ENCODE measurements at places on chromosomes 16 and 17. TPM values are rescaled to one million over a fixed set of nuclear protein-coding genes. Genes with fewer than 3 reads are reported as not detected.

DNA sequence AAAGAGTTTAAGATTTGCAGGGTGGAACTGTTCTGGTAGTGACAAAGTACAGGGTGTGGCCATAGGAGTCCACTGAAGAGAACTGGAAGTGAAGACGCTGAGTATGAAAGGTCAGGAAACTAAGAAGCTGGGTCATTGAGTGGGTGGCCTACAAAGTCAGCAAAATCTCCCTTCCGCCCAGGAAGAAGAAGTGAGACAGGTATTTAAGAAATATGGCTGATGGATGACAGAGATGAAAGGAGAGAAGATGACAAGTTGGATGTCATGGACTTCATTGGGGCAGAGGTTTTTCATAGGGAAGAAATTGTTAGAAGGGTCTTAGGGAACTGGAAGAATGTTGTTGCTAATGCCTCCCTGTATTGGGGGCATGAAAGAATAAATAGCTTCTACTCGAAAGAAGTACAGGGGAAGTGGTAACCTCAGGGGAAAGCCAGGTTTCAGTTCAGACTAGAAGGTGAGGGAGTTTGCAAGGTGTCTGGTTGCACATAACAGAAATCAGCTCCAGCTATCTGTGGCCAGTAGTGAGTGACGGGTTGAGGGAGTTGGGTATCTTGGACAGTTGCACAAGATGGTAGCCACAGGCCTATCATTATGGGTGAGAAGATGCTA lies 33.6 kb upstream of the MED13 start:
- DNase-seq: peak; percentile 12

- no peak for DNase-seq
These were observed 3.4 kb downstream of the B9D1 start for GRCh38 chr17:19359151-19359550.

GRCh38 chr16:2208308-2208707 lies 2.4 kb downstream of the BRICD5 start:
- DNase-seq: no peak

Gene LRRC75A
- 3.4 TPM for total RNA-seq

- DNase-seq: peak; percentile 38
These were observed 7.3 kb downstream of the THRA start for GRCh38 chr17:40069751-40070708.

- peak; percentile 76 for DNase-seq
These were observed 516 bp downstream of the CPNE2 start for GRCh38 chr16:57092786-57093411.

Gene PIGL
- total RNA-seq: 42.5 TPM

DNA sequence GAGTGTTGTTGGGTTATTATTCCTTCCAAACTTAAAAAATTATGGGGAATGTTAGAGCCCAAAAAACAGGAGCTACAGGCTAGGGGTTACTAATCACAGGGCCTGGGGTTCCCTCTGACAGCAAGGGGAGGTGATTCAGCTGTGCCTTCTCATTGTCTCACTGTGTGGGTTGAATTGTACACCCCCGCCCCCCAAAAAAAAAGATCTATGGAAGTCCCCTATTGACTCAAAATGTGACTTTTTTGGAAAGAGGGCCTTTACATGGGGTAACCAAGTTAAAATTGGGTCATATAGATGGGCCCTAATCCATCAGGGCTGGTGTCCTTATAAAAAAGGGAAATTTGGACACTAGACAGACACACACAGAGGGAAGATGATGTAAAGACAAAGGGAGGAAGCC lies 190.2 kb downstream of the SOX9 start:
- DNase-seq: no peak

DNA sequence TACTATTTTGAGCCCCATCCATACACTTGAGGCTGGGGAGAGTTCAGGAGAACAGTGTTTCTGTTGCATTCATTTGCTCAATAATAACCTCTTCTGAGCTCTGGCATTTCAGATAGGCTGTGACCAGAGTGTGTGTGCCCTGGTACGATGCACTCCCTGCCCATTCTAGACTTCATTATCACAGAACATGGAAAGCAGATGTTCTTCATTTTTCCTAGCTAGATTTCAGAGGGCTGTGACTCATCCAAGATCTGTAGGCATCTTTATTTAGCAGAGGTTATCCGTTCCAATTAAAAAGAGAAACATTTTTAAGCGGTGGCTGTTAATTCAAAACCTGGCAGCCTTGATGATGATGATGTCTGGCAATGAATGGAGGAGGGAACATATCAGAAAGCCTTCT lies 228.8 kb upstream of the EEF2KMT start:
- no peak for DNase-seq

Gene CCL8
- not detected for total RNA-seq

- DNase-seq: no peak
These were observed 19.2 kb upstream of the CACNG4 start for GRCh38 chr17:66945147-66945835.

Gene TMEM204
- total RNA-seq: 15.7 TPM

DNA sequence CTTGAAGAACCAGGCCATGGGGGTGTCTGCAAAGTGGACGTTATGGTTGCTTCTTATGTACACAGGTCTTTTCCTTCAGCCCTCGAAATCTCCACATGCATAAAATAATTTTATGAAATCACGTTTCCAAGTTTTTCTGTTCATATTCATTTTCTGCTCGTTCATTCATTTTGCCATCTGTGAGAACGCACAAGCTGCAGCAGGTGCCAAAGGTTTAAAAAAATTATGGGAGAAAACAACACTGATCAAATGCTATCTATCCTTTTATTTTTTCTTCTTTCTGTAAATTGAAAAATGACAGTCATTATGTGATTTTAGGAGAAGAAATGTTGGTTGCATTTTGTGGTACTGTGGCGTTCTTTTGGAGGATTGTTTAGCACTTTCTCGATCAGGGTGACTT lies 15.5 kb downstream of the SPACA3 start:
- no peak for DNase-seq

- no peak for DNase-seq
These were observed 8.9 kb upstream of the PPL start for GRCh38 chr16:4945560-4946502.

GRCh38 chr16:1979271-1980029 lies 1.8 kb downstream of the NOXO1 start:
- DNase-seq: peak; percentile 31

DNA sequence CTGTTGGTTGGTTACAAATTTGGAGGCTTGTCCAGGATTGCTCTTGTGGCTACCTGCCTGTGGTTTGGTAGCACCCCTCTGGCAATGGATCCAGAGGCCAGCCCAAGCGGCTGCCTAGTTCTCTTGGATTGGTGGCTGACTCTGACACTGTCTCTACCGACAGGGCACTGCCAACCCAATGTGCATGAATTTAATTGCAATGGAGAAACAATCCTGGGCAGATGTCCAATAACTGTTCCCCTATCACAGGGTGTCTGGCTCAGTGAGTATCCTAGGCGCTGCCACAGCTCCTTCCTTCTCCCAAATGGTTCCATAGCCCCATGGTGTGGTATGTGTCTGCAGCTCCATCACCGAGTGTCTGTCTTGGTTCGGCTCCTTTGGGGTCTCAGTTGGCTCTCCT lies 19.5 kb downstream of the N4BP1 start:
- DNase-seq: no peak

GRCh38 chr16:79037521-79038373 lies 562.8 kb downstream of the MAF start:
- DNase-seq: no peak

DNA sequence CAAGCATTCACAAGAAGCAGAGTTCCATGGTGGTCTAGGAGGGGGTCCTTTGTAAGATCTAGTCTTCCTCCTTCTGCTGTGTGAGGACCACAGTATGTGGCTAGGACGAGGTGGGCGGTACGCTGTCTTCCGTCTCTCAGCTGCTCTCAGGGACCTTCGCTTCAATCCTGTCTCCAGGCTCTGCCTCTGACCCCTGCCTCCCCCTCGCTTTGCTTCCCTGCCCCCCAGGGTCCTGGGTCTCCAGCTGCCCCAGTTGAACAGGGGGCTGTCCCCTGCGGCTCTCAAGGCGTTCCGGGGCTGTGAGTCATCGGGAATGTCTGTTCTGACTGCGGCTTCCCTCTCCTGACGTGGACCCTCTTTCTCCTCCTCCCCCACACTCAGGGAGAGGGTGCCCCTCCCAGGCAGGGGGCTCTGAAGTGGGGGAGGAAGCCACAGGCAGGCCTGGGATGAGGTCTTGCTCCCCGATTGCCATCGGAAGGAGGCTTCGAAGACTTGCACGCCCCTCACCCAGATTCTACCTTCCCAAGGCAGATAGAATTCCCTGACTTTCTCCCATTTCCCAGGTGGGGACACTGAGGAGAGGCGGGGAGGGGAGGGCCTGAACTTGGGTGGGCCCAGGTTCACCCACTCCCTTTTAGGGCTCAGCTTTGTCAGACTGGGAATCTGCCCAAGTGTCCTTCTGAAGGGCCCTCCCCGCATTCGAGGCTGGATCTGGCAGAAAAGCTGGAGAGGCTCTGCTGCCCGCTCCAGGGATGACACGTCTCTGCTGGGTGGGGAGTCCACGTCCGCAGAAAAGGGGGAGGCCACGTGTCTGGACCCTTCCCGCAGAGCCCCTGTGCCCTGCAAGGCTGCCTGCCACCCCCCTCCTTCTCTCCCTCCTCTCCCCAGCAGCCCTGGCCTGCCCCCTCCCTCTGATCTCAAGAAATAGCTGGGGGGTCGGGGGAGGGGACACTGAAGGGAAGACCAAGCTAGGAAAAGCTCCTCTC lies 9.1 kb upstream of the COL1A1 start:
- no peak for DNase-seq

DNA sequence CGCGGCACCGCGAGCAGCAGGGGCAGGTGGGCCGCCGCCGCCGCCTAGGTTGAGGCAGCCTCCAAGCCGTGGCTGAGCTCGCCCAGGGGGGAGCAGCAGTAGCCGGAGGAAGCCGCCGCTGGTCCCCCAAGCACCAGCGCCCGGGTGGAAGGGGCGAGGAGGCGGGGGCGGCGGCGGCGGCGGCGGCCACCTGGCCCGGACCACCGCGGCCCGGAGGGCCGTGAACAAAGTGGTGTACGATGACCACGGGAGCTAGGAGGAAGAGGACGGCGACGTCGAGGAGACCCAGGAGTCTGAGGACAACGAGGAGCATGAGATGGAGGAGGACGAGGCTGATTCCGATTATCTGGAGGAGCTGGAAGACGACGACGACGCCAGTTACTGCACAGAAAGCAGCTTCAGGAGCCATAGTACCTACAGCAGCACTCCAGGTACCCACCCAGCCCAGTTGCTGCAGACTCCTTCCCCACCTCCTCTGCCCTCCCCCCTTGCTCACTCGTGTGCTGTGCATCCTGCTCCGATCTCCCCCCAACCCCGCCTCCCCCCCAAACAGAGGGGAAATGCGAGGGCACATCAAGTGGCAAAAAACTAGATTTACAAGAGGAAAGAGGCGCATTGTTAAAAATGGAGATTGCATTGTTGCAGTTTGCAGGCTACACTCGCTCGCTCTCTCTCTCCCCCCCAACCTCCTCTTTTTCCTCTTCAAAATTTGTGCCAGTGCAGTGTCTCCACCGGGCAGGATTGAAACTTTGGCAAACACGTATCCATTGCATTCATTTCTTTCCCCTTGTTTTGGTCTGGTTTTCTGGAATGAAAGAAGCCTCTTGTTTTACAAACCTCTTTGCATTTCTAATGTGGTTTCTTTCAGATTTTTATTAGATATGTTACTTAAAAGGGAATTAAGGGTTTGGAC lies 41.8 kb upstream of the AMZ2 start:
- peak; percentile 44 for DNase-seq

GRCh38 chr17:77036841-77037381 lies 103.9 kb upstream of the SEC14L1 start:
- no peak for DNase-seq

Gene KRT39
- not detected for total RNA-seq

Gene ZNF500
- 14.1 TPM for total RNA-seq

- peak; percentile 39 for DNase-seq
These were observed 712 bp upstream of the SPECC1 start for GRCh38 chr17:20008242-20009051.

Gene MYH3
- 4.6 TPM for total RNA-seq

DNA sequence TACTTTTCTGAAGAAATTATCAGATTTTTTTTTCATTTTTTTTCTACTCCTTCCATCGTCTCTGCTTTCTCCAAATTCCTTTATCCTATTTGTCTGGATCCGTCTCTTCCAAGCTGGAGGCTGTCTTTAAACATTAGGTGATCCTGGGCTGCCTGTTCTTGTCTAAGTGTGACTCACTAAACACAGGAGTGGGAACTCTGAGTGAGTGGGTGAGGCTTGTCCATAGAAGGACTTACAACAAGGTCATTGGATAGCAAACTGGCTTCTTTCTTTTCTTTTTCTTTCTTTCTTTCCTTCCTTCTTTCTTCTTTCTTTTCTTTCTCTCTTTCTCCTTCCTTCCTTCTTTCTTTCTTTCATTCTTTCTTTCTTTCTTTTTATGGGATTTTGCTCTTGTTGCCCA lies 18.2 kb downstream of the ALOX15 start:
- no peak for DNase-seq

Gene FBXW10
- total RNA-seq: 0.07 TPM

DNA sequence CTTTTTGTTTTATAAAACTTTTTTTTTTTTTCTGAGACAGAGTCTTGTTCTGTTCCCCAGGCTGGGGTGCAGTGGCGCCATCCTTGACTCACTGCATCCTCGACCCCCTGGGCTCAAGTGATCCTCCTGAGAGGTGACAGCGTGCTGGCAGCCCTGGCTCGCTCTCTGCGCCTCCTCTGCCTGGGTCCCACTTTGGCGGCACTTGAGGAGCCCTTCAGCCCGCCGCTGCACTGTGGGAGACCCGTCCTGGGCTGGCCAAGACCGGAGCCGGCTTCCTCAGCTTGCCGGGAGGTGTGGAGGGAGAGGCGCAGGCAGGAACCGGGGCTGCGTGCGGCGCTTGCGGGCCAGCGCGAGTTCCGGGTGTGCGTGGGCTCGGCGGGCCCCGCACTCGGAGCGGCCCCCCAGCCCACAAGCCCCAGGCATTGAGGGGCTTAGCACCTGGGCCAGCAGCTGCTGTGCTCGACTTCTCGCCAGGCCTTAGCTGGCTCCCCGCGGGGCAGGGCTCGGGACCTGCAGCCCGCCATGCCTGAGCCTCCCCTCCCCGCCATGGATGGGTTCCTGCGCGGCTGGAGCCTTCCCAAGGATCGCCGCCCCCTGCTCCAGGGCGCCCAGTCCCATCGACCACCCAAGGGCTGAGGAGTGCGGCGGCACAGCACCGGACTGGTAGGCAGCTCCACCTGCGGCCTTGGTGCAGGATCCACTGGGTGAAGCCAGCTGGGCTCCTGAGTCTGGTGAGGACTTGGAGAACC lies 49.6 kb upstream of the HELZ start:
- DNase-seq: no peak

DNA sequence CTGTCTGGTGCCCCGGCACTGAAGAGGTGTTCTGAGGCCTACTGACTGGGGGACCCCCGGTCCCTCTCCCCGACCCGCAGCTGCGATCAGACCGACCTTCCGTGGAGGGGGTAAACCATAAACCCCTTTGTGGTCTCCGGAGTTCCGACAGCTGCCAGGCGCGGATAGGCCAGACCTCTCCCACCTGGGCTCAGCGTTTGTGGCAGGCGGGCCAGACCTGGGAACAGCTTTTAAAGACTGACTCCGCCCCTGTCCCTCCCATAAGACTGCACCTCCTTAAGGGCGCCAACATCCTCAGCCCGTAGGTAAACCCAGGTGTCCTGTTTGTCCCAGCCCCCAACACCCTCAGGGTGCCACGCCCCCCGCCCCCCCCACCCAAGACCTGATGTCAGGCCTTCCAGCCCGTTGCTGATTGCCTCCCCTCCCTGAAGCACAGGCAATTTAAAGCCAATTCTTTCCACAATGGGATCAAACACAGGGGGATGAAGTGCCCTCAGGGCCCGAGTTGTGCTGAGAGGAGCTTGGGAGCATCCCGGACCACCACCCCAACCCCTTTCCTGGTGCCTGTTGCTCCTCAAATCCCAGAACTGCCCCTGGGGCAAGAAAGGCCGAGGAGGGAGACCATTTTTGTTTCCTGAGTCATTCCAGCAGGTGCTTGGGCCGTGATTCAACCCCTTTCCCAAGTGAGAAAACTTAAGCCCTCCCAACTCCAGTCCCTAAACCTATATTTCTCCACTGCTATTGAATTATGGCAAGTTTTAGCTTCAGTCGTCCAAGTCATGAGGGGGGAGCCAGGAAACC lies at the start of gene SOX15:
TSS of gene SOX15 (minus strand) at position 204 of the 801 bp plus-strand sequence. CDS start 418 bp downstream, outside the sequence.
- DNase-seq: no peak
